ENCODE measurements at places on chromosomes 16 and 17. TPM values are rescaled to one million over a fixed set of nuclear protein-coding genes. Genes with fewer than 3 reads are reported as not detected.

DNA sequence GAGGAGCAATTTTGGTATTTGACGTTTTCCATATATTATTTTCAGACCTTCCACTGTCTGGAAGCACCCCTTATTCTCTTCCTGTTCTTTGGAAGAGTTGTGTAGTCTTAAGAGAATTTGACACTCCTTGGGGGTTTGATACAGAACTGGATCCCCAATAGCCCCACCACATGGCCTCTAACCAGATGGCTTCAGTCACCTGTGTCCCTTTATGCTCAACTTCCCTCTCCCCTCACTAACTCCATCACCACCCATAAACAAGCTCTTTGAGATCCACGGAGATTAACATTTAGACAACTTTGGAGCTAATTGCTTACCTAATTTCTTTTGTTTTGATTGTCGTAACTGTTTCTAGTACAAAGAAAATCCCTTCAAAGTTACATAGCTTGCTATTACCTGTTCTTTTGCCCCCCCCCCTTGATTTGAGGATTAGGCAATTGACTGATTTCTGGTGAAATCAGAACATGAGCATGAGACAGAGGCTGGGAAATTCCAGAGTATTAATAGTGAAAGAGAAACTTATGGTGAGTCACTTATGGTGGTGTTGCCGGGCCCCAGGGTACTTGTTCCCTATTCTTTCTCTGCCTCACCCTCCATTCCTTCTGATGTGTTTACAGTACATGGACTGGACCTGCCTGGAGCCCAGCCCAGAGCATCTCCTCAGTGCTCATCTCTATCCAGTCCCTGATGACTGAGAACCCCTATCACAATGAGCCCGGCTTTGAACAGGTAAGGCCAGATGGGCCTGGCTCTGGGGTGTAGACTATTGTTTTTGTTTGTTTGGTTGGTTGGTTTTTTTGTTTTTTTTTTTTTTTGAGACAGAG lies 7.5 kb downstream of the UBE2Z start:
- H3K4me1 ChIP-seq = peaks cover 3% of the 10 kb centered on the region
- no peaks in the 10 kb centered on the region for H3K27me3 ChIP-seq
- H3K27ac ChIP-seq = no peak overlapping the region
- H3K4me3 ChIP-seq = no peak overlapping the region
- no peak for DNase-seq
- peaks cover 5% of the 10 kb centered on the region for H3K36me3 ChIP-seq

GRCh38 chr16:84827131-84827574 lies 7.4 kb downstream of the CRISPLD2 start:
- DNase-seq = no peak
- peak overlapping the region; percentile 85 for H3K27ac ChIP-seq
- peaks cover 5% of the 10 kb centered on the region for H3K4me1 ChIP-seq
- no peaks in the 10 kb centered on the region for H3K27me3 ChIP-seq
- no peak overlapping the region for H3K4me3 ChIP-seq

GRCh38 chr17:44219108-44219615 lies 313 bp downstream of the UBTF start:
- H3K4me3 ChIP-seq = peak overlapping the region; percentile 80
- H3K4me1 ChIP-seq = peaks cover 5% of the 10 kb centered on the region
- H3K27me3 ChIP-seq = no peaks in the 10 kb centered on the region
- DNase-seq = peak; percentile 42
- peak overlapping the region; percentile 100 for H3K27ac ChIP-seq

DNA sequence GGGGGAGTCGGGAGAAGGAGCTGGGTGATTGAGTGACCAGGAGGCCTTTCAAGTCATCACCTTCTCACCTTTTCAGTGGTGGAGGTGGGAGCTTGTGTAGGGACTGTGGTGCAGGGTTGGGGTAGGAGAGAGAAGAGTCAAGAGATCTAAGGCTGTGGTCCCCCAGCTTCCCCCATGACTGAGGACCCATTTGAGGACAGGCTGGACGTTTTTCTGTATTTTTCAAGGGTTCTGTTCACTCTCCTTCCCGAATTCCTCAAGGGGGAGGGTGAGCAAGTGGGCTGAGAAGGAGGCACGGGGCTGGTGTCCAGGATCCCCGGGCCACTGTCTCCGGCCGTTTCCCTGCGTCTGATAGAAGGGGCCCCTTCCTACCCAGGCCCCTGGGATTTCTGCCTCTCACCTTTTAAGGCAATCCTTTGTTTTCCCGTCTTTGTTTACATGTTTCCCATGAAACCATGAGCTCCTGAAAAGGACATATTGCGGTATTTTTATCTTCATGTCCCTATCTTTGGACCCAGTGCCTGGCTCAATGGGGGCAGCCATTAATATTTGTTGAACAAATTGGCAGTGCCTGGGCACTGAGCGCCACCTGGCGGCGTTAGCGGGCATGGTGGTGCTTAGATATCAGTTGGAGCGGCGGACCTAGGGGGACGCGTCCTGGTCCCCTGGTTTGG lies 9.2 kb upstream of the CD300A start:
- H3K27ac ChIP-seq = no peak overlapping the region
- no peaks in the 10 kb centered on the region for H3K36me3 ChIP-seq
- no peak overlapping the region for H3K4me3 ChIP-seq
- peaks cover 15% of the 10 kb centered on the region for H3K4me1 ChIP-seq
- DNase-seq = peak; percentile 72

DNA sequence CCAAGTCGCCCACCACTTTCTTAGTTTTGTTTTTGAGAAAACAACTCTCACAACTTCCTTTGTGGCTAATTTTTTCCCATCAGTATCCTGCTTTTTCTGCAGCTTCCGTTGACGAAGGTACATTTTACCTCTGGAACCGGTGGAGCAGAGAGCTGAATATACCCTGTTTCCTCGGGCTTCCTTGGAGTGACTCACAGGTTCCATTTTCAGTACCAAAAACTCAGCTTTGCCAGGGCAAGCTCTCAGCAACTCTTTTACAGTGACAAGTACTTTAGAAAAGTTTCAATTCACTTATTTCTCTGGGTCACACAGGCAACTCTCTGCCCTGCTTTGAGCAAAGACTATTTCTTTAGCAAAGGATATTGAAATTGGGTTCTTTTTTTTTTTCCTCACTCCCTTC lies 318.9 kb downstream of the SNX29 start:
- H3K27me3 ChIP-seq = no peaks in the 10 kb centered on the region
- H3K4me3 ChIP-seq = no peak overlapping the region
- H3K27ac ChIP-seq = no peak overlapping the region

- H3K4me1 ChIP-seq = no peaks in the 10 kb centered on the region
- no peaks in the 10 kb centered on the region for H3K27me3 ChIP-seq
- no peak for DNase-seq
- no peak overlapping the region for H3K4me3 ChIP-seq
- no peaks in the 10 kb centered on the region for H3K36me3 ChIP-seq
- H3K27ac ChIP-seq = no peak overlapping the region
Observed at GRCh38 chr17:39114723-39115122, 36.7 kb downstream of the PLXDC1 start.

DNA sequence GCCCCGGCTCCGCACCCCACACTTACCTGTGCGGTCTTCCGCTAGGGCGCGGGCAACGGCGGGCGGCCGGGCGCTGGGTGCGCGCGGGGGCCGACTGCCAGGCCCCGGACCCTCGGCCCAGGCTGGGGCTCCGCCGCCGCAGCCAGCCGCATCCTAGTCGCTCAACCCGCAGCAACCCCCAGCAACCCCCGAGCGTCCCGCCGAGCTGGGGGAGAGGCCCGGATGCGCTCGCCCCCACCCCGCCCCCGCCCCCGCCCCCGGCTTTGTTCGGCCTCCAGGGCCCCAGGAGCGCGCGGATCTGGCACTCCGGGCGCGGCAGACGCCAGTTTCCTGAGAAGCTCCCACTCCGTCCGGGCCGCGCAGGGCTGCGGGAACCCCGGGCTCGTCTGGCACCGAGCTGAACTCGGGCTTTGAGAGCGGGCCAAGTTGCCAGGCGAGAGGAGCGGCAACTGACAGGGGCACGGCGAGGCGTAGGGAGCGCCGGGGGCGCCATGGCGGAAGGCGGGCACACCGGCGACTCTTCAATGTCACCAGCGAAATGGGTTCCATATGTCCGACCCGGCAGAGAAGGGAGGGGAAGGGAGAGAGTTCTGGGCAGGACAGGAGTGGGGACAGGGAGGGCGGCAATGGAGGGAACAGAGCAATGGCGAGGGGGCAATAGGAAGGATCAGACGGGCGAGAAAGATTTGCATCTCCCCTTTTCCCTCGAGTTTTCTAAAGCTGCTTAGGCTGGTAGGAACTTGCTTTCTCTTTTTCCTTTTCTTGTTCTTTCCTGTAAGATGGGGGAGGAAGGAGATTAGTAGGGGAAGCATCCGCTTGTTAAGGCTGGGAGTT lies 13.7 kb downstream of the HOXB4 start:
- no peak for DNase-seq
- no peaks in the 10 kb centered on the region for H3K4me1 ChIP-seq
- H3K27me3 ChIP-seq = peaks cover 4% of the 10 kb centered on the region
- H3K36me3 ChIP-seq = no peaks in the 10 kb centered on the region
- H3K27ac ChIP-seq = peak overlapping the region; percentile 39

DNA sequence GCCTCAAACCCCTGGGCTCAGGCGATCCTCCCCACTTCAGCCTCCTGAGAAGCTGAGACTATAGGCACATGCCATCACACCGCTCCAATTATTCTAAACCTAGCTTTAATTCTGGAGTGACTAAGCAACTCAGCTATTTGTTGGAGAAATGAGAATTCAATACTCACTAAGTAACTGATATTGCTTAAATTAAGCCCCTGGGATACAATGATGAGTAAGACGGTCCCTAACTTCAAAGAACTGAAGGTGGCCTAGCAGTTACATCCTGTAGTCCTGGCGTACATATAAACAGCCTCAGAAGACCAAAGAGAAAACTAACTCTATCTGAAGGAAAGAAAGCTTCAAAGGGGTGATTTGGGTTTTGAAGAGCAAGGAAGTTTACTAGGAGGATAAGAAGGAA lies 25.0 kb downstream of the XPO6 start:
- no peaks in the 10 kb centered on the region for H3K27me3 ChIP-seq
- DNase-seq = no peak
- no peak overlapping the region for H3K27ac ChIP-seq
- H3K4me1 ChIP-seq = peaks cover 2% of the 10 kb centered on the region
- no peaks in the 10 kb centered on the region for H3K36me3 ChIP-seq

- no peaks in the 10 kb centered on the region for H3K27me3 ChIP-seq
- no peak overlapping the region for H3K4me3 ChIP-seq
- peak overlapping the region; percentile 86 for H3K27ac ChIP-seq
- DNase-seq = peak; percentile 55
Observed at GRCh38 chr17:9240659-9241370, 219.5 kb downstream of the NTN1 start.

DNA sequence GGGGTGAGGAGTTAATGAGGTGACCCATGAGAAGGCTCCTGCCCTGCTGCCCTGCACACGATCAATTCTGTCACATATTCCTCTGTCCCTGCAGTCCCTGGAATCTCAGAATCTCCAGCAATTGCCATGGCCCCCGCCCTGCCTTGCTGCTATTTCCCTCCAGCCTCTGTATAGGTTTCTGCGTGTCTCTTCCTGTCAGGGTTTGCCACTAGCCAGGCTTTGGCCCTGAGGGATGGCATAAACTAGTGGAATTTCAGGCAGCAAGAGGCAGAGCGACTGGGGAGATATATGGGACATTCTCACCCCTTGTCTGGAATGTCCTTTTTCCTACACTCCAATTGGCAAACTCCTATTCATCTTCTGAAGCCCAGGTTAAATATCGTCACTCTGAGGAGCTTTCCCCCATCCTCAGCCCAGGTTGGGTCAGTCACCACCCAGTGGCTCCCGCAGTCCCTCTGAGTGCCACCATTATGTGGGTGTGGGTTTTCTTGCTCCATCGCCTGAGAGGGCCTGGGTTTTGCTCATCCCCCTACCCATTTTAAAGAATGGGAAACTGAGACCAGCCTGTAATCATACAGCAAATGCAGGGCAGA lies 15.5 kb upstream of the NATD1 start:
- DNase-seq = no peak
- no peaks in the 10 kb centered on the region for H3K36me3 ChIP-seq
- no peaks in the 10 kb centered on the region for H3K4me1 ChIP-seq
- H3K4me3 ChIP-seq = no peak overlapping the region
- no peaks in the 10 kb centered on the region for H3K27me3 ChIP-seq
- no peak overlapping the region for H3K27ac ChIP-seq

GRCh38 chr16:85902366-85903155 lies 3.6 kb downstream of the IRF8 start:
- no peak overlapping the region for H3K4me3 ChIP-seq
- H3K27me3 ChIP-seq = no peaks in the 10 kb centered on the region
- H3K27ac ChIP-seq = no peak overlapping the region
- DNase-seq = no peak
- no peaks in the 10 kb centered on the region for H3K36me3 ChIP-seq

GRCh38 chr16:17027488-17028129 lies 443.2 kb downstream of the XYLT1 start:
- no peak for DNase-seq
- no peaks in the 10 kb centered on the region for H3K27me3 ChIP-seq
- H3K4me3 ChIP-seq = no peak overlapping the region
- H3K36me3 ChIP-seq = no peaks in the 10 kb centered on the region
- no peak overlapping the region for H3K27ac ChIP-seq

DNA sequence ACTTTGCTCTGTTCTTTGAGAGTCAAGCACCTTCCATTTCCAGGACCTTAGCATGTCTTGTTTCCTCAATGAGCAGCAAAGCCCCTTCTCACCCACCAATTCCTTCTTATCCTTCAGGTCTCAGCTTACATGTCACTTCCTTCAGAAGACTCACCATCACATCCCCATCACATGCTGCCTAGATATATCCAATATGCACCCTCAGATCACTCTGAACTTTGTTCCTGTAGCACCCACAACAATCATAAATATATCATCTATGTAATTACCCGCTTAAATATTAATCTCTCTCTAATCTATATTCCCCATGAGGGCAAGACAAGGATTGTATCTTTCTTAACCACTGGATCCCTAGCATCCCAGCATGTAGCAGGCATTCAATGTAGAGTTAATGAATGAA lies 30.4 kb downstream of the KANSL1 start:
- H3K27me3 ChIP-seq = no peaks in the 10 kb centered on the region
- DNase-seq = no peak
- H3K36me3 ChIP-seq = no peaks in the 10 kb centered on the region
- H3K4me3 ChIP-seq = no peak overlapping the region
- no peaks in the 10 kb centered on the region for H3K4me1 ChIP-seq
- H3K27ac ChIP-seq = no peak overlapping the region

DNA sequence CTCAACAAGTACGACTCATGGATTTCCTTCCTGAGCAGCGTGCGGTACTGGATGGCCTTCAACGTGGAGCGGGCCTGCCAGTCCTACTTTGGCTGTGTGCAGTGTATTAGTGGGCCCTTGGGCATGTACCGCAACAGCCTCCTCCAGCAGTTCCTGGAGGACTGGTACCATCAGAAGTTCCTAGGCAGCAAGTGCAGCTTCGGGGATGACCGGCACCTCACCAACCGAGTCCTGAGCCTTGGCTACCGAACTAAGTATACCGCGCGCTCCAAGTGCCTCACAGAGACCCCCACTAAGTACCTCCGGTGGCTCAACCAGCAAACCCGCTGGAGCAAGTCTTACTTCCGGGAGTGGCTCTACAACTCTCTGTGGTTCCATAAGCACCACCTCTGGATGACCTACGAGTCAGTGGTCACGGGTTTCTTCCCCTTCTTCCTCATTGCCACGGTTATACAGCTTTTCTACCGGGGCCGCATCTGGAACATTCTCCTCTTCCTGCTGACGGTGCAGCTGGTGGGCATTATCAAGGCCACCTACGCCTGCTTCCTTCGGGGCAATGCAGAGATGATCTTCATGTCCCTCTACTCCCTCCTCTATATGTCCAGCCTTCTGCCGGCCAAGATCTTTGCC lies 9.0 kb downstream of the HAS3 start:
- H3K4me1 ChIP-seq = no peaks in the 10 kb centered on the region
- no peak overlapping the region for H3K4me3 ChIP-seq
- H3K36me3 ChIP-seq = peaks cover 12% of the 10 kb centered on the region
- no peak overlapping the region for H3K27ac ChIP-seq
- H3K27me3 ChIP-seq = no peaks in the 10 kb centered on the region

Gene HOXB2
- total RNA-seq = 4.1 TPM

Gene KCNJ12
- 3.8 TPM for total RNA-seq

Gene PARD6A
- total RNA-seq = 3.4 TPM

Gene KRTAP3-3
- not detected for total RNA-seq

Gene ABCC6
- total RNA-seq = 15.2 TPM

Gene ZG16B
- 268 TPM for total RNA-seq
